ENCODE measurements at places on chromosomes 3 and 15.

DNA sequence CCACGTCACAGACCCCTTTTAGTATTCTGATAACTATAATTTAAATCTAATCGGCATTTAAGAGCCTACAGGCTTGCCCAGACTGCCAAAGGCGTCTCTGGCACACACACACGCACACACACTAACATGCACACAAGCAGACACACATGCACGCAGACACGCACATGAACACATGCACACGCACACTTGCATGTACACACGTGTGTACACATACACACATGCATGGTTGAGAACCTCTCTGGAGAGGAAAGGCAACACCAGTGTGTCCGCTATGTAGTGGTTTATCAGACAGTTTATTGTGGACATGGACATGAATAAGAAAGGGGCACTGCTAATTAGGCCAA is 102.1 kb downstream of the FBLN2 start:
- DNase-seq = no peak

DNA sequence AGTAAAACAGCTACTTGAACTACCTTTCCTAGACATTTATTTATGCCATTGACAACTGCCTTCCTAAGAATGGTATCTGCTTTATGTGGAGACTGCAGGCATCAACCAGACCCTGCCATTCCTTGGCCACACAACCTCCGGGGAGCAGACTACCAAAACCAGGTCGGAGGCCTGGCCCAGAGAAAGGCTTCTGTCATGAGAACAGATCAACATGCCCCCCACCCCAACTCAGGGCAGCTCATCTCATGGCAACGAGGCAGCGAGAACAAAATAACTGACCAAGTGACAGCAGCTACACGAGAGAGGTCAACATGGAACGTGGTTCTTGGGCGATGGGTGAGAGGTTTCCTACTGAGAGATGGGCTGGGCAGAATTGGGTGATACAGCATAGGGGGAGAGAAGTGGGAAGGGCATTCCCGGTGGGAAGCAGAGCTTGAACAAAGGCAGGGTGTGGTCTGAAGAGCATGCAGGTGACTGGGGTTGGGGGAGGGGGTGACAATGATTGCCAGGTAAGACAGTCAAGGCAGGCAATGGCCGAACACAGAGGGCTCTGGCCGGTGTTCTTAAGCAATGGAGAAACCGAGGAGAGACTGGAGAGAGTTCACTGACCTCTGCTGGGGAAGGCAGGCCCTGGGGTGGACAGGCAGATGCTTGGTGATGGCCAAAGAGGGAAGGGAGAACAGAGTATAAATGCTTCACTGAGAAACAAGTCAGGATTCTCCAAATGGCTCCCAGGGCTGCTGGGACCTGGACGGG is 33.9 kb downstream of the CCDC12 start:
- no peak for DNase-seq

GRCh38 chr3:44525060-44525459 is 29.9 kb upstream of the ZKSCAN7 start:
- DNase-seq = no peak

DNA sequence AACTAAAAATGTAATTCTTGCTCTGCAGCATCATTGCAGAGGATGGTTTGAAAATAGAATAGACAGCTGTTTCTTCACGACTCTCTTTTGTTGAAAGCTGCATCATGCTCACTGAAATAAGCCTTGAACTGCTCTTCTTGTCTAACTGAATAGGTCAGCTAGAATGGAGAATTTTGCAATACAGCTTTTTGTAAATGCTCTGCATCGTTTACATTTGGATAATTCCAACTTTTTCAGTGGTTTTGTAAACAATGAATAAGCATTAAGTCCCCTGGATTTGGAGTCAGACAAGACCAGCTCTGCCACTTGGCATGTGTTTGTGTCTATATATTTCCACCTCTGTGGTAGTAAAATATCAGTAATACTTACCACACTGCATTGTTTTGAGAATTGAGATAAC is 95.2 kb downstream of the PLSCR2 start:
- no peak for DNase-seq

GRCh38 chr3:149243540-149243939 is 21.9 kb upstream of the CP start:
- no peak for DNase-seq

- no peak for DNase-seq
Observed at GRCh38 chr3:135020181-135020580, 225.1 kb downstream of the EPHB1 start.

- DNase-seq = no peak
Observed at GRCh38 chr3:48548126-48548525, 8.5 kb downstream of the PFKFB4 start.

DNA sequence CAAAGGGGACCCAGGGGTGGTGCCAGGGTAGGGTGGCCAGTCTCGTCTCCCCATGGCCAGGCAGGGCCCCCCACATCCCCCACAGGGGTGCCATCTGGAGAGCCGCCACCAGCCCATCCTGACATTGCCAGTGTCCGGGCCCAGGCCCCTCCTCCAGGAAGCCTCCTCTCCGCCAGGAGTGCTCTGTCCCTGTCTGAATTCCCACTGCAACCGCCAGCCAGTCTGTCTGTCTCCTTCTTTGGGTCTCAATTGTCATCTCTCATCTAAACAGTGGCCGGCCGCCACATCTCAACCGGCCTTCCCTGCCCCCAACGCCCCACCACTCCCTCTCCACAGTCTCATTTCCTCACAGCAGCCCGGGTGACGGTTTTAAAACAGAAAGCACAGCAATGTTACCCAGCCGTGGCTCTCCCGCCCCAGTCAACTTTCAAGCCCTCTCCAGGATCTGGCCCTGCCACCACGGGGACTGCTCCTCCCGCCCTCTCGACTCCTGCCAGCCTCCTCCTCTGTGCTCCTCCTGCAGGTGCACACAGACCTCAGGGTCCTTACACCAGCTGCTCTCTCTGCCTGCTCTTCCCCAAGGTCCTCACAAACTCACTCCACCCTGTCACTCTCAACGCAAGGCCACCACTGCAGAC is 57.0 kb downstream of the IQSEC1 start:
- peak; percentile 27 for DNase-seq

GRCh38 chr15:68646696-68647095 is 67.9 kb downstream of the CORO2B start:
- DNase-seq = no peak

GRCh38 chr3:71018799-71019198 is 564.7 kb downstream of the FOXP1 start:
- DNase-seq = no peak

GRCh38 chr3:116155841-116156240 is 289.4 kb downstream of the LSAMP start:
- DNase-seq = no peak

- no peak for DNase-seq
Observed at GRCh38 chr3:14278799-14279625, 100.4 kb downstream of the LSM3 start.

DNA sequence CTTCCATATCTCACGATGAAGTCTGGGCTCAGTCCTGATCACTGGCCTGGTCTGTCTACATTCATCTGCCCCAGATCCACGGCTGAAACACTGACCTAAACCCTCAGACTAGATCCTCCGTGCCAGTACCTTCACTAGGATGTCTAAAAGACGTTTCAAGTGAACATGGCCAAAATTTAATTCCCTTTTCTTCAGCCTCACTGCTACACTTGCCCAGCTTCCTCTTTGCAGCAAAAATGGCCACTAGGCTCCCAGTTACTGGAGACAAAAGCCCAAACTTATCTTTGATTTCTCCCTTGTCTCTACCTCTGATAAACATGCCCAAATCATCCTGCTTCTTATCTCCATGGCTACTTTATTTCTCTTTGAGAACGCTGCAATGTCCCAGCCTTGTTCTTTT is 1.7 kb downstream of the RASSF1 start:
- DNase-seq = no peak

GRCh38 chr3:102972350-102972749 is 537.5 kb downstream of the ZPLD1 start:
- no peak for DNase-seq

- DNase-seq = no peak
Observed at GRCh38 chr3:170864525-170865208, 5.3 kb downstream of the RPL22L1 start.

DNA sequence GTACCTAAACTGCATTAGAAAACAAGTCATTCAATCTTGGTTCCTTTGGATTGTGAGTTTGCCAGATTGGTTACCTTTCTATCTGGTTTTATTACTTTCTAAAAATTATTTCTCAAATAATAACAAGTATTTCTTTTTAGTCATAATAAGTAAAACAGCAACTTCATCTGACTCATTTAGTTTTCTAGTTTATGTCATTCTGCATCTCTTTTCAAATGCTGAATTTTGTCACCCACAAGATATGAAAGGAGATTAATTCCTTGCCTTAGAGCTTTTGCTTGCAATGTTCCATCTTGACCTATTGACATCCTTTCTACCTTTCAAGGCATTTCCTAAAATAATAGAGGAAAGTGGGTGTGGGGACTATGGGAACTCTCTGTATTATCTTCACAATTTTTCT is 253.6 kb upstream of the PEX5L start:
- no peak for DNase-seq

DNA sequence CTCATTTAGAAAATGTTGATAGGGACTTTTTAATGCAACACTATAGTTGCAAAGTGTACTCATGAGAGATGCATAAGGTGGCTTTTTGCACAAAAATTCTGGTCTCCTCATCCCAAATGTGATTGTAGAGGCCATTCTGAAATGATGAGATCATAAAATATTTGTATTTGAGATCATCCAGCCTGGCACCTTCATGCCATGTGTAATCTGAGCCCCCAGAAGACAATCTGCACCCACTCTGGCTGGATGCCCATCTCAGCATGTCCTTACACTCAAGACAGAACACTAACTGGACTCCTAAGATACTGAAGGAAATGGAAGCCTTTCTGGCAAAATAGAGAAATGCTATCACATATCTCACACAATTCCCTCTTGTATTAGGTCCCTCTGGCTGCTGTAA is 49.2 kb downstream of the SLC7A14 start:
- no peak for DNase-seq

- no peak for DNase-seq
Observed at GRCh38 chr3:102741105-102741504, 306.3 kb downstream of the ZPLD1 start.

DNA sequence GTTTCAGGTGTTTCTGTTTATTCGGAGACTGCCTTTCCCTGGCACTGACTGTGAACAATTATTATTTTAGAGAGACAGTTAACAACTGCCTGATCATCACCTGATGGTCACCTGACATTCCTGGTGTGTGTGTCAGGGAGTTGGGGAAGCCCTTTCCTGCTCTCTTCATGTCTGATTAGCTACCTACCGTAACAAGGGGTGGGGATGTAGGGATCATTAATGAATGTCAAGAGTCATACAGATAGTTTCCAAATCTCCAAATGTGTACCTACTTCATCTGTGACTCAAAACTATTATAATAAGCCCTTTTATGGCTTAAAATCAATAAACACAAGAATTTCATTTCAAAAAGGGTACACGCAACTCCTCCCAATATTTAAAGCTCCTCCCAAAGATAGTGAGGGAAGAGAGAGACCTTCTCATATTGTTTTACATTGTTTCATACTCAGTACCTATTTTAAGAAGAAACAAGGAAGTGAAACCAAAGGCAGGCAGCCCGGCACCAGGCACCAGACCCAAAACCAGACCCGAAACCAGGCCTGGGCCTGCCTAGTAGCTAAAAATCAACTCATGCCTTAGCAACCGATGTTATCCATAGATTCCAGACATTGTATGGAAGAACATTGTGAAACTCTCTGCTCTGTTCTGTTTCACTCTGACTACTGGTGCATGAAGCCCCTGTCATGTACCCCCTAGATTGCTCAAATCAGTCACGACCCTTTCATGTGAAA is 844.9 kb upstream of the ALCAM start:
- no peak for DNase-seq

DNA sequence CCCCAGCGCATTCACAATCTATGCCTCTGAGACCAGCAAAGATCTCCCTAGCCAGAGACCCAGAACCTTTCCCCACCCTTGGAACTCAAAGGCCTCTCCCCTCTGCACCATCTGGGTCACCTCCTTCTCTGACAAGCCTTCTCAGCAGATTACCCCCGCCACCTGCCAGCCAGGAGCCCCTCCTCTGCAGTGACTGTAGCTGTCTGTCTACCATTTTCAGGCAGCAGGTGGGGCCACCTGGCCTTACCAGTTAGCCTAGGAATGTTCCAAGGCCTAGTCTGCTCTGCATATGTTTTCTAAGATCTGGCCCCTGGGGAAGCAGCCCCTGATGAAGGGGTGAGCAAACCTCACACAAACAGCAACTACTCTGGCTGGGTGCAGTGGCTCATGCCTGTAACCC is 2.4 kb downstream of the MYLK start:
- no peak for DNase-seq

GRCh38 chr3:63992516-63993209 is 30.6 kb downstream of the PSMD6 start:
- no peak for DNase-seq

DNA sequence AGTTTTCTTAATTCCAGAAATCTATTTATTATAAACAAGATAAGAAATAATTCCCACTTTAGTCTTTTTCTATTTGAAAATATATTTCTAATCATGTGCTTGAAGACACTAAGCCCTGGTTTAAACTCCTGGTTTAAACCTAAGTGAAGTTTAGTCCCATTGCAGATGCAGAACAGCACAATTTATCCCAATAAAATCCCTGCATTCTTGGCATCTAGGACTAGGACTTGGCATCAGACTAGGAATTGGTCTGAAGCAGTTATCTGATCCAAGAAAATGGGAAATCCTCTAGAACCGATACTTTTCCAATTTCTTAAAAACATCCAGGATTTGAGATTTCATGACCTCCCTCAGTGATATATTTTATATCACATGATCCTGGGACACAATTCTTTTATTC is 168.8 kb upstream of the VEPH1 start:
- DNase-seq = no peak

DNA sequence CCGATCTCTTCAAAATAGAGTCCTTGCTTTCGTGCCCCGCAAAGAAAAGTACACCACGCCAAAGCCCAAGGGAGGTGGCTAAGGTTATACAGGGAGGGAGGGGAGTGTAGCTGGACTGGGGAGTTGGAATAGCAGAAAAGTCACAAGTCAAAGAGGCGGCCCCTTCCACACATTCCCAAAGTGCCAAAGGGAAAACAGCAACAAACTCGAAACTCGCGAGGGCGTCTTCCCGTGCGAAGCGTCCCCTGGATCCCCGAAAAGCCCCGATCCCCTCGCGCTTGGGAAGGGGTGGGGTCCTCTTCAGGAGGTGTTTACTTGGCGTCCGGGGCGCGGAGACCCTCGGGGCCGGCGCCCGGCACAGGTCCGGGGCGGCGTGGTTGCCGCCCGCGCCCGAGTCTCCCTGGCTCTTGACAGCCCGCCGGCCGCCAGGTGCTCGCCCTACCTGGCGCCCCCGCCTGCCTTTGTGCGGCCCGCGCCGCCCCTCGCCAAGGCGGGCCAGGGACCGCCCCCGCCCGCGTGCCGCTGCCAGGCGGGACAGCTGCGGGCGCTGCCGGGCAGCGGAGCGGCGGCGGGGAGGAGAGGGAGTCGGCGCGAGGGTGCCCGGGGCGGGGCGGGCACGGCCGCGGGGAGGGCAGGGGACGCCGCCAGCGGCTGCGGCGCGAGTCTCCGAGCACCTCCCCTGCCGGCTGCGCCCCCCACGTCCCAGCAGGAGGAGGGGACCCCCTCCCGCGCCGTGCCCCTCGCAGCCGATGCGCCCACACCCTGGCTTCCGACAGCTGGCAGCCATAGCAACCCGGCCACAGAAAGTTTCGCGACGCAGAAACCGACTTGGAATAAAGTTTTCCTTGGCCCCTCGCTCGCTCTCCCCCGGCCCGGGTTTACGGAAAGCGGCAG is 966 bp downstream of the MYO1E start:
- DNase-seq = no peak

- no peak for DNase-seq
Observed at GRCh38 chr3:122395582-122395981, 11.6 kb downstream of the FAM162A start.

All from stimulated activated CD8-positive, alpha-beta memory T cell treated with anti-CD3 and anti-CD28 coated beads, Interleukin-7, amount 100 ng/mL, for 48 hours (primary cell).